ENCODE measurements at places on chromosomes 2 and 18.

- no peak overlapping the region for H3K4me3 ChIP-seq
- H3K27ac ChIP-seq = no peak overlapping the region
- H3K36me3 ChIP-seq = no peaks in the 10 kb centered on the region
These were observed 65.8 kb downstream of the RBMS1 start for GRCh38 chr2:160427629-160428404.

DNA sequence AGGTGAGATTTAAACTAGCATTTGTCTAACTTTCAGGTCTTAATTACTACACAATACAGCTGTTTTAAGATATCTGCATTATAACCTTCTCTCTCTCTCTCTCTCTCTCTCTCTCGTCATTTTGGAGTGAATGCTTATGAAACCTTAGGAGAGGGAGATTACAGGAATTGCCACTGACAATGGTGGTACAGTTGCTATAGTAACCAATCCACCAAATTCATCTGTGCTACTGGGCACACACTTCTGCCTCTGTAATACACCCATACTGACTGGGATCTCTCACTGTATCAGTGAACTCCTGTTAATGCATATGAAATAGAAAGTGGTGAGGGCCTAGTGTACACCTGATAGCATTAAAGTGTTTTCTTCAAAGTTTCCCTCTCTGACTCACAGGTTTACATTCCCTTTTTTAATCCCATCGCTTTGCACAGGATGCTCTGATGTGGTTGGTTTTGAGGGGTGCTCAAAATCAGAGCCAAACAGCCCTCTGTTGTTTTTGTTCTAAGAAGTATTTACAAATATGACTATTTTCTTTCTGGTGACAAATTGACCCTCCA, 13.1 kb downstream of the KLHL14 start:
- H3K27me3 ChIP-seq = no peaks in the 10 kb centered on the region
- H3K36me3 ChIP-seq = no peaks in the 10 kb centered on the region
- no peak overlapping the region for H3K27ac ChIP-seq
- H3K4me1 ChIP-seq = peaks cover 14% of the 10 kb centered on the region
- no peak for DNase-seq
- H3K4me3 ChIP-seq = no peak overlapping the region

- peaks cover 29% of the 10 kb centered on the region for H3K4me1 ChIP-seq
- peaks cover 44% of the 10 kb centered on the region for H3K27me3 ChIP-seq
- peak overlapping the region; percentile 72 for H3K4me3 ChIP-seq
- DNase-seq = peak; percentile 77
- H3K27ac ChIP-seq = no peak overlapping the region
These were observed 1.7 kb upstream of the CTDSP1 start for GRCh38 chr2:218397820-218398436.

DNA sequence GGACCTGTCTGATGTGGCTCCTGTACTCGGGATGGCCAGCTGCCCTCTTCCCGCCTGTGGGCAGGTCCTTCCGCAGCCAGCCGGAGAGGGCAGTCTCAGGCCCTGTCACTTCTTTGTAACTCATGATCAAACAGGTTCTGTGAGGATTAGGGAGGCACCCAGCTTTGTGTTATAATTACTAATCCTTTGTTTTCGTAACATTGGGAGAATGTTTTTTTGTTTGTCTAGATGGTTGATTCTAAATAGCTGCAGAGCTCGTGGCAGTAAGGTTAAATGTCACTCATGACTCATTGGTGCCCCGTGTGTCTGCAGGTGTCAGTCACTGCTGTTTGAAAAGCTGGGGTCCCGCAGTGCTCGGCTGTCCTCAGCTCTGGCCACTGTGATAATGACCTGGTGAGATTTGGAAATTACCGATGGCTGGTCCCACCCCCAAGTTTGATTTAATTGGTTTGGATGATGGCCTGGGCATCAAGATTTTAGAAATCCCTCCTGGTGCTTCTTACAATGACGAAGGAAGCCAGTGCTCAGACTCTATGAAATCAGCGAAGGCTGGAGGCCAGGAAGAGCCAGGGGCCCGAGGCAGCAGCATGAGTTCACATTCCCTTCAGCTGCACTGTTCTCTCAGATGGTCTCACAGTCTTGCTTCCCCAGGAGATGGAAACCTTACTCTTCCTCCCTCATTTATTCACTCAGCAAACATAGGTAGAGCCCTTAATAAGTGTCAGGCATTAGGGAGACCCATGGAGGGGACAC, 172.8 kb downstream of the VAPA start:
- H3K36me3 ChIP-seq = no peaks in the 10 kb centered on the region
- no peak overlapping the region for H3K4me3 ChIP-seq
- H3K27me3 ChIP-seq = no peaks in the 10 kb centered on the region
- peaks cover 21% of the 10 kb centered on the region for H3K4me1 ChIP-seq
- peak; percentile 69 for DNase-seq
- no peak overlapping the region for H3K27ac ChIP-seq

- H3K4me3 ChIP-seq = no peak overlapping the region
- H3K4me1 ChIP-seq = no peaks in the 10 kb centered on the region
- no peak overlapping the region for H3K27ac ChIP-seq
- DNase-seq = no peak
These were observed 376.8 kb upstream of the NT5C1B start for GRCh38 chr2:18966131-18966530.

DNA sequence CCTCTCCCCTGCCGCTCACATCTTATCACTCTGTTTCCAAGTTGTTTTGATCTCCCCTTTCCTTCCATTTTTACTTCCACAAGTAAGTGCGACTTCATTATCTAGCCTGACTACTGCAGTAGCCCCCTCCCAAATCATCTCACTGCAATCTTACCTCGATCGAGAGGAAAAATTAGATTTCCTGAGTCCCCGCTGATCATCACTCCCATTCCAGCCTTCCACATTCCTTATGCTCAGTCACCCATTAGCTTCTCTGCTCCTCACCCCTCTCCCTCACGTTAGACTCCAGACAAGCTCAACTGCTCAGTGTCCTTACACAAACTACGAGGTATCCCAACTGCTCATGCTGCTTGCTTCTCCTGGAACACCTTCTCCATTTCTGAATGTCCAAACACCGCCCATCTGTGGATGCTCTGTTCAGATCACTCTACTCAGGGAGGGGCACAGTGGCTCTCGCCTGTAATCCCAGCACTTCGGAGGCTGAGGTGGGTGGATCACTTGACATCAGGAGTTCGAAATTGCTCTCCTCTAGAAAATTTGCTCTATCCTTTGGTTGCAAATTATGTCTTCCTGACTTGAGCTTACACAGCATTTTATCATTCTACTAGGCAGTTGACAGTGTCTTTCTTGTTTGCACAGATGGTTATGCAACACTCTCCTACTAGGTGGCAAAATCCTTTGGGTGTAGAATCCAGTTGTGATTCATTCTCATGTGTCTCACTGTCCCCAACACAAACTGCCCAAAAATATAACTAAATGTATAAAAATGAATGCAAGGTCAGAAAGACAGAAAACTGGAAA, 96.5 kb downstream of the INO80D start:
- peaks cover 10% of the 10 kb centered on the region for H3K4me1 ChIP-seq
- H3K36me3 ChIP-seq = no peaks in the 10 kb centered on the region
- DNase-seq = peak; percentile 29
- no peaks in the 10 kb centered on the region for H3K27me3 ChIP-seq
- no peak overlapping the region for H3K27ac ChIP-seq
- no peak overlapping the region for H3K4me3 ChIP-seq

- DNase-seq = no peak
- no peaks in the 10 kb centered on the region for H3K4me1 ChIP-seq
- H3K4me3 ChIP-seq = no peak overlapping the region
These were observed 72.2 kb upstream of the THUMPD2 start for GRCh38 chr2:39851251-39851650.
